ENCODE measurements at places on chromosomes 1 and 21. TPM values are rescaled to one million over a fixed set of nuclear protein-coding genes. Genes with fewer than 3 reads are reported as not detected.
A peak's percentile ranks its signal among the peaks of the same experiment; 100 is the strongest.

The OR2L3 gene
- total RNA-seq, result not detected

The E2F2 gene
- 1.1 TPM for total RNA-seq

The REN gene
- total RNA-seq, result 0.59 TPM

The TP73 gene
- 3.6 TPM for total RNA-seq

GRCh38 chr1:201218409-201218808, 27.8 kb downstream of the IGFN1 start:
- H3K4me3 ChIP-seq, result no peak overlapping the region
- no peaks in the 10 kb centered on the region for H3K27me3 ChIP-seq
- no peak overlapping the region for H3K27ac ChIP-seq
- no peaks in the 10 kb centered on the region for H3K4me1 ChIP-seq
- no peaks in the 10 kb centered on the region for H3K36me3 ChIP-seq

DNA sequence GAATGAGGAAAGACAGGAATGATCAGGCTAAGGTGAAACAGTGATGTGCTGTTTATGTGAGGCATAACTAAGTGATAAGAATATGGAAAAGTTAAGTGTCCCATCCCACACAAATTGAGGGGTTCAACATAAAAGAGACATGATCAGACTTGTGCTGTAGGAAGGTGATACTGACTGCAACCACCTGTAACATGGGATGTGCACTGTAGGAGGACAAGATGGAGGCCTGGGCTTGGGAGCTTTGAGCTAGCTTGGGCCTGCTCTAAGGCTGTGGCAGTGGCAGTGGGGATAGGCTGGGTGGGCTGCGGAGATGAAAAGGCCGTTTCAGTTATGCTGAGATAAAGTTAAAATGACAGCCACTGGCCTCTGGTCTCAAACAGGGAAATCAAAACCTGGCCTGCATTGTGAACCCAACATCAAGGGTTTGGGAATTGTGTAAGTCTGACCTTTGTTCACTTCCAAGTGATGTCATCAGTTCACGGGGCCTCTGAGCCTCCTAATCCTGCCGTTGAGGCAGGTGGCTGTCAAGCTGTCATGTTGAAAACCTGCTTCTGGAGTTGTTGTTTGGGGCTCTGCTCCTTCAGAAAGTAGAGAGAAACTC, 61.2 kb upstream of the TENT5C start:
- no peak for DNase-seq
- H3K4me1 ChIP-seq, result no peaks in the 10 kb centered on the region
- H3K4me3 ChIP-seq, result no peak overlapping the region
- H3K27me3 ChIP-seq, result peaks cover 2% of the 10 kb centered on the region
- H3K27ac ChIP-seq, result no peak overlapping the region

GRCh38 chr1:181018901-181019681, 3.6 kb downstream of the STX6 start:
- DNase-seq, result no peak
- H3K27ac ChIP-seq, result no peak overlapping the region
- H3K4me3 ChIP-seq, result no peak overlapping the region
- peaks cover 40% of the 10 kb centered on the region for H3K4me1 ChIP-seq

DNA sequence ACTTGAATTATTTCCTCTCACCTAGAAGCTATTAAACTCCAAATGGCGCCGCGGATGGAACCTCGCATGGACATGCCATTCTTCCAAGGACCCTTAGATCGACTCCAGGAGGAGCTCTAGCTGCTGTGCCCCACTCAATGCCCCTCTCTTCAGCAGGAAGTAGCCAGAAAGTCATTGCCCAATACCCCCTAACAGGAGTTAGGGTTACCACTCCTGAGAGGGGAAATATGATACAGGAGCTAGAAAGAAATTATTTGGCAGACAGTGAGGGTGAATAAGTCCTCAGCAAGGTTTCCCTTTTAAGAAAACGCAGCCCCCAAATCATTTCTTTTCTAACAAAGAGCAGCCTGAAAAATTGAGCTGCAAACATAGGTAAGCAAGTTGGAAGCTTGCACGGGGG, 28.6 kb downstream of the TFB2M start:
- no peak overlapping the region for H3K27ac ChIP-seq
- peaks cover 26% of the 10 kb centered on the region for H3K36me3 ChIP-seq
- H3K27me3 ChIP-seq, result no peaks in the 10 kb centered on the region
- no peak overlapping the region for H3K4me3 ChIP-seq
- DNase-seq, result no peak

- H3K36me3 ChIP-seq, result no peaks in the 10 kb centered on the region
- H3K27me3 ChIP-seq, result no peaks in the 10 kb centered on the region
- no peak overlapping the region for H3K27ac ChIP-seq
- H3K4me3 ChIP-seq, result no peak overlapping the region
Observed at GRCh38 chr1:94636624-94637023, 95.1 kb upstream of the F3 start.

DNA sequence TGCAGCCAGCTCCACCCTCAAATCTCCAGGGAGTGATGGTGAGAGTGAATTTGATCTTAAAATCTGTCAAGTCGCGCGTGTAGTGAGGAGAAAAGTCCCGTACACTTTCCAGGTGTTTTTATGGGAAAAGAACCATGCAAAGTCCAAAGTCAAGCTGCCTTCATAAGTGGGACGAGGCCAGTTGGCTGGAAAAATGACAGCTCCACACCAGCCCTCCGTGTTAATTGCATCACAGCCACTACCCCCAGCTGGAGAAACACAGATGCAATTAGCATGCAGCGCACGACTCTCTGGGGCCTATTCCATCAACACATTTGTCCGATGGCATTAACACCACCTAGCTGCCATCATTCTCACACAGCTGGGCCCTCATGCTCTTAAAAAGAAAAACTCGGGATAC, 68.4 kb downstream of the KLHDC7A start:
- H3K4me3 ChIP-seq, result no peak overlapping the region
- H3K4me1 ChIP-seq, result no peaks in the 10 kb centered on the region
- DNase-seq, result no peak
- H3K27me3 ChIP-seq, result peaks cover 30% of the 10 kb centered on the region

DNA sequence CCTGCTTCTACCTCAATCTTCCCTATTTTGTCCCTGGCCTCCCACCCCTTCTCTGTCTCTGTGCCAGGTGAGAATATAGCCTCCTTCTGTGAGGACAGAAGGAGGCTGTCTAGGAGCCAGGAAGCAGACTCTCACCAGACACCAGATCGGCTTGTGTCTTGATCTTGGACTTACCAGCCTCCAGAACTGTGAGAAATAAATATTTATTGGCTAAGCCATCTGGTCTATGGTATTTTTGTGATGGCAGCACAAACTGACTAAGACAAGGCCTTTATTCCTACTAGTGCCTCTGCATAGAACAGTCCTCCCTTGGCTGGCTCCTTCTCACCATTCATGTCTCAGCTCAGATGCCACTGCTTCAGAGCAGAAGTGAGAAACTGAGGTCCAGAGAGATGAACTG, 1.9 kb downstream of the GPN2 start:
- peaks cover 73% of the 10 kb centered on the region for H3K36me3 ChIP-seq
- H3K4me3 ChIP-seq, result no peak overlapping the region
- no peak overlapping the region for H3K27ac ChIP-seq

GRCh38 chr1:61149010-61149860, 66.9 kb downstream of the NFIA start:
- no peak for DNase-seq
- H3K4me3 ChIP-seq, result no peak overlapping the region

DNA sequence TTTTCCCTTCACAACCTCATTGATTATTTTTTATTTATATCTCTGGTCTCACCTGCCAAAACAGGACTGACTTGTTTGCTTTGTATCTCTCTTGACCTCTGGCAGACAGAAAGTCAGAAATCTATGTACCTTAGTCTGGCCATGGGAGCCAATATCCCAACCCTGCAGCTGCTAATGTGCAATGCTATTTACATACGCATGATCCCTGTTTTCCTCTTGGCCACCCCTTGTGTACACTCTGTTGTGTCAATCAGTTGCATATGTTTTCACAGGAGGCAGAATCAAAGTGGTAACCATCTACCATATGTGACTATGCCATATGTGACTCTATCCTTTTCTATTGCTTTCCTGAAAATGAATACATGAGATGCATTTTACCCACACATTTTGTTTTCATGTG, 688.8 kb downstream of the PLA2G4A start:
- no peaks in the 10 kb centered on the region for H3K4me1 ChIP-seq
- H3K4me3 ChIP-seq, result no peak overlapping the region
- no peaks in the 10 kb centered on the region for H3K27me3 ChIP-seq
- H3K36me3 ChIP-seq, result no peaks in the 10 kb centered on the region
- no peak for DNase-seq
- no peak overlapping the region for H3K27ac ChIP-seq

GRCh38 chr1:23559136-23559984, at the start of gene ID3:
Gene ID3 (minus strand): TSS chr1:23559501. CDS start chr1:23559426, 75 bp downstream.
- H3K27ac ChIP-seq, result peak within 1 kb of the TSS; percentile 96
- peak within 1 kb of the TSS; percentile 92 for H3K4me3 ChIP-seq
- H3K4me1 ChIP-seq, result peaks cover 72% of the 10 kb centered on the region
- H3K27me3 ChIP-seq, result no peaks in the 10 kb centered on the region
- DNase-seq, result peak; percentile 99

DNA sequence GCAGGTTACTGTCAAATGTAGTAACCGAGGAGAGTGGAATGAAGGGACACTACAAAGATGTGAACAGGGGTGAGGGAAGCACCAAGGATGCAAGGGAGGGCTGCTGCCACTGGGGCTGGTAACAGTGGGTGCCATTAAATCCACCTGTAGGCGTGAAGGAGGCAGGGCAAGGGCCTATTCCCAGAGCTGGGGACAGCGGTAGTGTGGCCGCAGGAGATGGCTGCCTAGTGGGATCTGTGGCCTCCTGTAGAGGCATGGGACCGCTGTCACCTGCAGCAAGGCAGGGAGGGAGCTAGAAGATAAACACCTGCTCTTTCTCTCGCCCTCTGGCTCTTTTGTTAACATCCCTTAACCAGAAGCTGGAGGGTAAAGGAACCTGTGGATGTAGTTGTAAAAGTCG, 80.5 kb upstream of the CNIH3 start:
- no peak for DNase-seq
- no peak overlapping the region for H3K27ac ChIP-seq
- no peaks in the 10 kb centered on the region for H3K27me3 ChIP-seq

DNA sequence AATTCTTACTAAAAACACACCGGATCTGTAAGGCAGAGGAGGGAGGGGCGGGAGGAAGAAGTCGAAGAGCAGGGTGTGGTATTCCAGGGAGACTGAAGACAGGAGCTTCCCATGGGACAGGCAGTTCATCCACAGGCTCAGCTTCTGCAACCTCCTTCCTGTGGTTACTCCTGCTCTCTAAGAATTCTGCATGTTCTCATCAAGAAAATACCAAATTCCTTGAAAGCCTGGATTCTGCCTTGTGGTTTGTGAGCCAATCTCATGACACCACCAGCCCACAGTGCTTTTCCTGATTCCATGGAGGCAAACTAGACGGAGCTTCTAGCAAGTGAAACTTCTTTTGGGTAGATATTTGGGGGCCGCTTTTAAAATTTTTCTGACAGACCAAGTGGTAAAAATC, 1.1 kb upstream of the ST6GALNAC3 start:
- peaks cover 17% of the 10 kb centered on the region for H3K4me1 ChIP-seq
- H3K4me3 ChIP-seq, result no peak overlapping the region
- no peaks in the 10 kb centered on the region for H3K36me3 ChIP-seq
- no peak overlapping the region for H3K27ac ChIP-seq
- no peak for DNase-seq
- H3K27me3 ChIP-seq, result no peaks in the 10 kb centered on the region

DNA sequence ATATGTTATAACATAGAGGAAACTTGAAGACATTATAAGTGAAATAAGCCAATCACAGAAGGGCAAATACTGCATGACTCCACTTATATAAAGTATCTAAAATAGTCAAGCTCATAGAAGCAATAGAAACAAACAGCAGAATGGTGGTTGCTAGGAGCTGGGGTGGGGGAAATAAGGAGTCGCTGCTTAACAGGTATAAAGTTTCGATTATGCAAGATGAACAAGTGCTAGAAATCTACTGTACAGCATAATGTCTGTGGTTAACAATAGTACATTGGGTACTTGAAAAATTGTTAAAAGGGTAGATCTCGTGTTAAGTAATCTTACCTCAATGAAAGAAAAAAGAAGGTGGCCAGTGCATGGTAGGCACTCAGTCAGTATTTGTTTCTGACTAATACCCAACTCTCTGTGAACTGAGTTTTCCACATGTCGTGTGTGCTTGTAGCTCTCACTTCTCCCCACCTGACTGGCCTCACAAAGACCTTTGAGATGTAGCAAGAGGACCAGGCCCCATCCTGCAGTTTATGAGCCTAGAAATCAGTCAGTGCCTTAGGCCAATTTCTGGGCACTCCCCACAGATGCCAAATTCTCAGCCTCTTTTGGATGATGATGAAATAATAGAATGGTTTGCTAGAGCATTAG, 14.7 kb upstream of the SPRR5 start:
- H3K4me1 ChIP-seq, result no peaks in the 10 kb centered on the region
- DNase-seq, result no peak
- H3K27ac ChIP-seq, result no peak overlapping the region

GRCh38 chr1:15282038-15282437, 35.0 kb downstream of the FHAD1 start:
- no peaks in the 10 kb centered on the region for H3K36me3 ChIP-seq
- H3K27ac ChIP-seq, result no peak overlapping the region
- no peak overlapping the region for H3K4me3 ChIP-seq
- DNase-seq, result no peak
- no peaks in the 10 kb centered on the region for H3K4me1 ChIP-seq

DNA sequence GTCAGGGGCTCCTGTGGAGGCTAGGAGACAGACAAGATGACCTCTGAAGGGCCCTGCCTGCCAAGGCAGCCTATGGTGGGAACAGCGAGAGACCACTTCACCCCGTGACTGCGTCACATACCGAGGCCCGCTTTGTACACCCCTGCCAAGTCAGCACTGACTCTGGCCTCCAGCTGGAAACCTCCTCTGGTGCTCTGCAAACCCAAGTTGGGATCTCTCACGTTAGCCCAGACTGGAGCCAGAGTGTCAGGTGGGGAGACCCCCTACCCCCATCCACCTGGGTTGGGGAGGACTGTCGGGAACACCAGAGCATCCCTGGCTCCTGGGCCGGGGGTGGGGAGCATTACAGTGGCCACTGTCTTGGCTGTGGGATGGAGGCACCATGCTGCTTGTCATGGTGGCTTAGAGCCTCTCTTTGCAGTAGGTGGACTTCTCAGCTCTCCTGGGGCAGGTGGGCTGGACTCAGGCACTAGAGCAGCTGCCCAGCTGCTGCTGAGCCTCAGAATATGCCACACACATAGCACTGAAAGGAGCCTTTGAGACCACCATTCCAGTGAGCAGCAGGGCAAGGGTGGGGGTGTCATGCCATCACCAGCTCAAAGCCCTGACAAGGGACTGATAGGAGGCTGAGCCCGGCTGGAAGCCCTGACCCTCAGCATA, 50.4 kb downstream of the ELK4 start:
- no peaks in the 10 kb centered on the region for H3K36me3 ChIP-seq
- no peak overlapping the region for H3K4me3 ChIP-seq
- H3K27ac ChIP-seq, result peak overlapping the region; percentile 71

Measured in lower lobe of right lung (tissue), 2 donors.